ENCODE measurements at places on chromosomes 7 and 10.

DNA sequence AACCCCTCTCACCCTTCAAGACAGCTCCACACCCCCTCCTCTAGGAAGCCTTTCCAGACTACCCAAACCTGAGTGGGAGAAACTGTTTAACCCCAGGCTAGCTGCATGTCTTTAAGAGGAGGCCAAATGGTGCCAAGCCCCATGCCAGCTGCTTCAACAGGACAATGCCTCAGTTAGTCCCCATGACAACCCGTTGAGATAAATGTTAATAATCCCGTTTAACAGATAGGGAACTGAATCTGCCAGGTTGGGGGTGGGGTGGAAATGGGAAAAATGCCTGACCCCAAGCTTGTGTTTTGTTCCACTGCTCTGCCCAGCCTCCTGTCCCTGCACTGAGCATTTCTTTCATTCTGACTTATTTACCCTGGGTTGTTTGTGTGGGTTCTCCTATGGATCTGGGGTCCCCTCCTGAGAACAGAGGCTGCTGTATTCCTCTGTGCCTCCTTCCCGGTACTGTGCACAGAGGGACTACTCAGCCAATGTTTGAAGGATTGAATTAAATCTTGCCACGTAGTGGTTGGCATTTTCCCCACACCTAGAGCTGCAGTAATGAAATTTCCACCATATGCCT is 452.6 kb upstream of the ZMIZ1 start:
- no peak for DNase-seq

GRCh38 chr10:11823122-11823988 is at the start of gene PROSER2:
Gene PROSER2 (plus strand): TSS chr10:11823356. CDS start chr10:11852078, 28,722 bp downstream.
- DNase-seq, result peak; percentile 40

DNA sequence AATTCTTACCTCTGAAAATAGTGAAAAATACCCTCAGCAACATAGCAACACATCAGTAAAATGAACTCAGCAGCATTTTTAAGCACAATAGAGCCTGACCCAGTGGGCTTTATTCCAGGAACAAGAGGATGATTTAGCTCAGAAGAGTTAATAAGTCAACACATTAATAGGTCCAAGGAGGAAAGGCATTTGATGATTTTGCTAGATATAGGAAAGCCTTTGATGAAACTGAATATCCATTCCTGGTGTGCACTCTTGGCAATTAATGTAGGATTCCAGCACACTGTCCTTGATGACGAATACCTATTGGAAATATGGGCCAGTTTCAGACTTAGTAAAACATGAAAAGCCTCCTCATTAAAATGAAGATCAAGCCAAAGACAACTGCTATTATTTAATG is 42.5 kb downstream of the RASGEF1A start:
- DNase-seq, result no peak

GRCh38 chr10:44347609-44348400 is 37.1 kb downstream of the CXCL12 start:
- no peak for DNase-seq

DNA sequence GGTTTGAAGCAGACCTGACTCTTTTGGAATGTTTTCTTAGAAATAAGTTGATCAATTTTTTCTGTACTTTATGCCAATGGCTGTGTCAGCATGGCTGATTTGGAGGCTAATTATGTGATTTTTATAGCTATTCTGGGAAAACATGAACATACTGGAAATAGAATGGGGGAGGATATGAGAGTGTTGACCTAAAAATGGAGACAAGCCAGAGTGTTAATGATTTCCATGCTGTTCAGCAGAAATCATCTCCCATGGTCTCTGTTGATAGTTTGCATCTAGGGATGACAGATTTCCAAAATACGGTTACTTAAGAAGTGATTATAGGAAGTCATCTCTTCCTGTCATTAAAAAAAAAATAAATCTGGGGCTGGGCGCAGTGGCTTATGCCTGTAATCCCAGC is 32.7 kb upstream of the DMTF1 start:
- no peak for DNase-seq

GRCh38 chr7:80815733-80816132 is 103.1 kb downstream of the SEMA3C start:
- DNase-seq, result no peak

DNA sequence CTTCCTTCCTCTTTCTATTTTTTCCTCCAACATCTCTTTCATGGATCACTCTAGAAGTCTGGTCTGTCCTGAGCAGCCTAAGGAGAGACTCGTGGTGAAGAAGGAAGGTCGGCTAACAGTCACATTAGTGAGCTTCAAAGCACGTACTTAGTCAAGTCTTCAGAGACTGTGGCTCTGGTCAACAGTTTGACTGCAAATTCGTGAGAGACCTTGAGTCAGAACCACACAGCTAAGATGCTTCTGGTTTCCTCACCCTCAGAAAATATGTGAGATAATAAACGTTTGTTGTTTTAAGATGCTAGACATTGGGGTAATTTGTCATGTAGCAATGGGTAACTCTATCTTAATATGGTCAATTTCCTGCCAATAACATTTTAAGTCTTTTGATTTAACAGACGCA is 126.2 kb upstream of the LRRN3 start:
- DNase-seq, result no peak

DNA sequence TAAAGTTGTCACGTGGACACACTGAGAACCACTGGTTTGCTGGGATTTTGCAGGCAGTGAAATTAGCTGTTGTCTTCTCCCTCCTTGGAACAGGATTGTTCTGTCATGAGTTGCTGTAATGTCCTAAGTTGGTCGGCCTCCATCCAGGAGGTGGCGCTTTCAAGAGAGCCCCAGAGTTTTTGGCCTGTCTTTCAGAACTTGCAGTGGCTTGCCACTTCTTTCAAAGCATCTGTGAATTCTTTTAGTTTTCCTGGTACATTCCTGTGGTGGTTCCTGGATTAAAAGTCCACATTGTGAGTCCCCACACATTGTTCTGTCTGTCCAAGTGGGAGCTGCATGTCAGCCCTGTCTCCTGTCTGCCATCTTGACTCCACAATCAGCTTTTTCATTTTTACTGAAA is 133.8 kb downstream of the PON1 start:
- no peak for DNase-seq

GRCh38 chr10:22912763-22913384 is 15.0 kb upstream of the ARMC3 start:
- no peak for DNase-seq

DNA sequence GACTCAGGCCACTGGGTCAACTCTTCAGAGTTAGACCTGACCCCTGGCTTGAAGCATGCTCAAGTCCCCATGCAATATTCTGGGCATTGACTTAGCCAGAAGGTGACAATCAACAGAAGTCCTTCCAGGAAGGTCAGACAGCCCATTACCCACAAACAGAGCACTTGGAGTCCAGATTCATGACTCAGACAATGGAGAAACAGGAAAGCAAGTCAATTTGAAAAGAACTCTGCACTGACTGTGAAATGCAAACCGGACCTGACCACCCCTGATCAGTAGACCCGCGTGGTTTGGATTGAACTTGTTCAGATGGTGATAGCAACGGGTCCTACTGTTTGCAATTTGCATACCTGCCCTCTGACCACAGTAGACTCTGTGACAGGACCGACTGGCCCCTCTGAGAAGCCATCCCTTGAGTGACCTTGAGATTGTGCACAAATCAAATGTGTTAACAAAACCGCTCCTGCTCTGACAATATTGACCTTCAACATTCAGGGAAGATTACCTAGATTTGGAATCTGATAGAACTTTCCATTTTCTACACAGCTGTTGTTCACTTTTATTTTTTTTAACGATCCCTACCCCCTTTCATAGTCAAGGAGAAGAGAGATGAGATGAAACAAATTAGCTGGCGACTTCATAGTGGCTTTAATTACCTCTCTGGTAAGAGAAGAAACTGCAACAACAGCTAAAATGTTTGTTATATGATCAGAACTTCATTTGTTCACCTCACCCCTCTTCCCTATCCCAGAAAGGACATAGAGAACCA is 138.7 kb downstream of the NRP1 start:
- DNase-seq, result no peak

DNA sequence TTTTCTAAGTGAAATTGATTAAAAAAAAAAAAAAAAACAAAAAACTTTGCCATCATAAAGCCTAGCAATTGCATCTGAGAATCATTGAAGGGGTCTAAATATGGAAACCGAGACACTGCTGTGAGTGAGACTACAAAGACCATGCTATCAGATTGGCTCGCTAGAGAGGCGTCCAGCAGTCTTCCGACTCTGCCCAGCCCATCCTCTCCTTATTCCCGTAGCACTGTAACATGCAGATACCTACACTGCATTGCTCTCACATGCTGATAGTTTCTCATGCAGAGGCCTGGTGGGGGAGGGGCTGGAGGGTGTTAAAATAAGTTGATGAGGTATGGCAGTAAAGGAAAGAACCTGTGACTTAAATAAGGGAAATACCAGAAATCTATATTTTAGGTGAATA is 130.7 kb downstream of the NRF1 start:
- DNase-seq, result no peak

DNA sequence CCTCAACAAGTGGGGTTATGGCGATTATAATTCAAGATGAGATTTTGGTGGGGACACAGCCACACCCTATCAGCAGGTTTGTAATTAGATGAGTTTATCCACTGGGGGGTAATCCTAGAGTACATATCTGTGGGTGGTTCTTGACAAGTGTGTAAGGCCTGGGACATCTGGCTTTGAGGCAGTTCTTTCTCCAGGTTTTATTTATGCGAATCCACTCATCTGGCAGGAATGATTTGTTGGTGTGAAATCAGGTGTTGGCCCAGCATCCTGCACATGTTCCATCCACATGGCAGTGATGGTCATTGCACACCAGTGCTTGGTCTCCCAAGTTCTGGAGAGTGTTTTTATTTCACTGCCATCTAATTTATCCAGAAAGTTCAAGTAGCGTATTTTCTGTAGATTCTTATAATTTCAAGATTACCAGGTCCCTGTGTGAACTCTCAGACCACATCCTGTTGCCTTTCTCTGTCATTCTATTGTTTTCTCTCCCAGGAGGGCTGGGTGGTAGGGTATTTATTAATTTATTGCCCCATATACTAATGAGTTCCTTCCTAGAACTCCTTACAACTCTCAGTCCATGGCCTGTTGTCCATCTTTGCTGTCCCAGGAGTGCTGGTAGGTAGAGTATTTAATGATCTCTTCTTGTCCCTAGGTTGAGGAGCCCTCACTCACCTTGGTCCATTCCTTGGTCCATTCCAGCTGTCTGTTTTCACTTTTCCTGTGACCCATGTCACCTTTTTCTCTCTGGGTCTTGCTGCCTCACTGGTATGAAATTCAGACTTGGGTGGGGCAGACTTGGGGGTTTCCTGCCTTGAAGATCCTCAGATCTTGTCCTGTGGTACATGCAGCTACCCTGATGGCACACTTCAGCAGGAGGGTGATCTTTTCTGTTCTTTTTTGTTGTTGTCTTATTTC is 10.4 kb downstream of the RALA start:
- DNase-seq, result peak; percentile 34

- no peak for DNase-seq
Measured at GRCh38 chr7:130598056-130598455, 70.5 kb downstream of the COPG2 start.

DNA sequence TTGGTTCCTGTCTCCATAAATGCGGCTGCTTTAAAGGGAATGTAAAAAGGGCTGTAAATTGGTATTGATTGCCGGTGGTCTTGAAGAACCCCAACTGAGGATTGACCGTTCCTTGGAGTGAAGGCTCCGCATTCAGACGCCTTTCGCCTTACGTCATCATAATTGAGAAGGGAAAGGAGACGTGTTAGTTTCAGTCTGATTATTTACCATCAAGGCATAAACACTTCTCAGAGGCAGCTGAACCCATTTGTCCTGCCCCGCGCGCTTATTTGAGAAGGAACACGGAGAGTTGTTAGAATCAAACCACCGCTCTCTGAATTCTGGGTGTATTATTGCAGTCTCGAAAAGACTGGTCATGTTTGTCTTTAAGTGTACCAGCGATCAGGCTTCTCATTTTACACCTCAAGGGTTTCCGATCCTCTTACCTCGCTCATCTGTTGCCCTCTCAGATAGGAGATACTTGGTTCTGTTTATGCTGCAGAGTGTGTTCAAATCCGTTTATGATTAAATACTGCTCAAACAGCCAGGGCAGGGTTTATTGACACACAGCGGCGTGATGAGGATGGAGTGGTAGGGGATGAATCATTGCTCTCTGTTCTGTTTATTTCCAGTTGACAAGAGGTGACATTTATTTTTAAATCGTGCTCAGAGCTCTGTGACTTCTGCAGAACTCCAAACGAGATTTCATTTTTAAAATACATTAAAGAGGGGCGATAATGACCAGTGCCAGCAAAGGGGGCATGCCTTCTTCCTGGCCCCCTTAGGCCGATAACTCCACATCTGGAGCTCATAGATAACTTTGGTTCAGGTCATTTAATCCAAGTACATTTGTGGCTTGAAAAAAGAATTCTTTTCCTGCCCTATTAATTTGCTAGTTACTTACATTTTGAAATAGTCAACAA is 30.4 kb downstream of the FOXK1 start:
- DNase-seq, result no peak

DNA sequence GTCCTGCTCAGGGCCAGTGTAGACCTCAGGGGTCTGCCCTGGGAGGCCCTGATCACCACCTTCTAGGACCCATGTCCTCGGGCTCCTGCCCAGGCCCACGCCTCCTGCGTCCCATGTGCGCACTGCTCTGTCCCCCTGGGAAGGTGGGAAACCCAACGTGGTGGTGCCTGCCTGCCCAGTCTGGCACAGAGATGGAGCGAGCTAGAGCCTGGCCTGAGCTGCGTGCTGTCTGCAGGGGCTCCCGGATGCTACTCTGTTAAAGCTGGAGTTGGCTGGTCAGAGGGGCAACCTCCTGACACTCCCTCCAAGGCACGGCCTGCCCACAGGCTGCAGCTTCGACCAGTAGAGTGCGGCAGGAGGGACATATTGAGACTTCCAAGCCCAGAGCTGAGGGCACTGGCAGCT is 171.7 kb downstream of the DNAJB6 start:
- DNase-seq, result no peak

GRCh38 chr7:103949374-103949773 is 40.1 kb downstream of the RELN start:
- no peak for DNase-seq

DNA sequence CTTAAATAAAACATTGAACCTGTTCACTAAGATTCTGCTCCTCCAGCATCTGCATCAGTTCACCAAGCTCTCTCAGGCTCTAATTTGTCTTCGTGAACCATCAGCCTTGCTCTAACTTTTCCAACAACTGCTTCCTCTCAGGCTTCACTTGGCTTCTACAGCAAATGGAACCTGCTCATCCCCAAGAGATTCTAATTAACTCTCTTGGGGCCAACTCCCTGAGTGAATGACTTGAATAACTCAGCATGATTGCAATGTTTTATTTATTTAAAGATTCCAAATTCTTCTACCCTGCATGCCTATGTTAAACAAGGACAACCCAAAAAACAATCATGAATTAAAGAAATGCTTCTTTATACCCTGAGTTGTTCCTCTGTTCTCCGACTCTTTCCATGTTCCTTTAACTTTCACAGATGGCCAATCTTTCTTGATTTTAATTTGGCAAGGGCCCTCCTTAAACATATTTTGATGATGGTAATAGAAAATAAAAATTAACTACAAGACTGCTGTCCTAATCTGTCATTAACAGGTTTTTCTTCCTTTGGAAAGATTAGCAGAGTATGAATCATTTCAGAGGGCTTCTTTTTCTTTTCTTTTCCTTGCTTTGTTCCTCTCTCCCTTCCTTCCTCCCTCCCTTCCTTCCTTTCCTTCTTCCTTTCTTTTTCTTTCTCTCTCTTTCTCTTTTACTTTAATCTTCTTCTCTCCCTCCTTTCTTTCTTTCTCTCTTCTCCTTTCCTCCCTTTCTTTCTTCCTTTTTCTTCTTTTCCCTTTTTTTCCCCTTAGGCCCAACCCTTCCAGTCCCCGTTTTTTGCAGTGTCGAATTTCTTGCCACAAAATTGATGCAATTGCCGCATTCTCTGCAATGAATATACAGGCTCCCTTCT is 195.0 kb upstream of the RHOBTB1 start:
- DNase-seq, result no peak
